ENCODE measurements at places on chromosomes 6 and 20.

DNA sequence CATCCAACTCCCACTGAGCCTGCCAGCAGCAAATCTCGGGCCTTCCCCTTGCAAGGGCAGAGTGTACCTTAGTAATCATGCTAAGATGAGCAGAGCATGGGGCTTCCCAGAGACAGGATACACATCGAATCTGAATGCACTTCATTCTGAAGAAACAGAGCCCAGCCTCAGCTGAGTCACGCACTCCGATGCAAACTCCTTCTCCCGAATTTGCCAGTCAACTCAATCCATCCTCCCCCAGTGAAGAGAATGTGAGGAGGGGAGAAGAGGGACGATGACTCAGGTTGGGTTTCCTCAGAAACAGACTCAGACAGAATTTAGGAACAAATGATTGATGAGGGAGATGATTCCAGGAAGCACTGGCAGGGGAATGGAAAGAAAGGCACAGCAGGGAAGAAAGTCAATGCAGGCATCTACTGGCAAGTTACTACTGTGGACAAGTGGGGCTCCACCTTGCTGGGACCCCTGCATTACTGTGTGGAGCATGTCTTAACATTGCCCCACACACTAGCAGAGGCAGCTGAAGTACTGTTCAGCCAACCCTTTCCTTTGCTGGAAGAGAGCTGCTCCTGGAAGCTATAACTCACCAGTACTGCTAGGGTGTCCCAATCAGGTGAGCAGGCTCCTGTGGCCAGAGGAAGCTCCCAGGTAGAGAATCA is 251.6 kb downstream of the ADGB start:
- DNase-seq = no peak

DNA sequence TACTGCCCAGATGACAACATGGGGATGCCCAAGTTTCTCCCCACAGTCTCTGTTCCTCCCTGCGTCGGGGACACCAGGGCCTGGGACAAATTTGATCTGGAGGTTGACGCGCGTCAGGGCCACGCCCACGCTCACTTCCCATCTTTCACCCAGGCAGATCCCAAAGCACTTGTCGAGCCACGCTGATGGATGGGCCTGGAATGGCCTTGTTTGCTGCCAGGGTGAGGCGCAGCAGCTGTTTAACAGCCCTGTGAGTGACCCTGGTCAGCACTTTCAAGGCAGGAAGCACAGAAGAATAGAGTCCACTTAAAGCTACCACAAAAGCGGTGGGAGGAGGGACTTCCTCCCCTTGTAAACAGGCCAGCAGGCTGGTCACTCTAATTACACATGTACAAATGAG is 324.7 kb upstream of the JARID2 start:
- no peak for DNase-seq

GRCh38 chr20:23679133-23680092 is 9.4 kb downstream of the CST4 start:
- no peak for DNase-seq

GRCh38 chr6:68527691-68528090 is 107.4 kb upstream of the ADGRB3 start:
- DNase-seq = no peak

- no peak for DNase-seq
Observed at GRCh38 chr6:110067837-110068591, 89.9 kb downstream of the GPR6 start.

DNA sequence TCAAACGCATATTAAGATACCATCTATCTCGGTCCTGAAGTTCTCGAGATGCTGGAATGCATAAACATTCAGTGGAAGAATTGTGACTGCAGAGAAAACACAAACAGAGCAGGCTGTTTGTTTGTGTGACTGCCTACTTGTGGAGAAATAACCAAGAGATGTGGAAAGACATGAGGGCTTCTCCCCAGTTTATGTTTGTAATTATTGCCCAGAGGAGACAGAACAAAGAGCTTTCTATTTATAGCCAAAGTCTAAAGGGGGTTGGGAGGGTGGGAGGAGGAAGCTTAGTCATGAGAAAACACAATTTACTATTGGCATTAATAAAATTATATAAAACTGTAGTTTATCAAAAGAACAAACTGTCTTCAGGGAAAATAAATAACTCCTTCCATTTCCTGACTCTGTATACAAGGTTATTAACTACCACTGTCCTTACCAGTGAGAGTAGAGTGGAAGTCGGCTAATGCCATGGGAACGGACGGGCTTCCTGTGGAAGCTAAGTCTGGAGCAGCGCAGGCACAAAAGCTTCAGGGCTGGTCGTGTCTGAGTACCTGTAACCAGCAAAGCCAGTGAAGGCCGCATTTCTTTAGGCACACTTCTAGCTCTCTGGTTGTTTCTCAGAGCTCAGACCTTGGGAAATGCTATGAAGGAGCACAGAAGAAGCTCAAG is 200.2 kb upstream of the SUPT3H start:
- DNase-seq = no peak

- DNase-seq = peak; percentile 27
Observed at GRCh38 chr6:149846321-149846720, 17.8 kb downstream of the LRP11 start.

GRCh38 chr20:38725931-38726803 is 1.9 kb downstream of the SLC32A1 start:
- peak; percentile 46 for DNase-seq

- no peak for DNase-seq
Observed at GRCh38 chr20:51503376-51503775, 39.1 kb downstream of the NFATC2 start.

DNA sequence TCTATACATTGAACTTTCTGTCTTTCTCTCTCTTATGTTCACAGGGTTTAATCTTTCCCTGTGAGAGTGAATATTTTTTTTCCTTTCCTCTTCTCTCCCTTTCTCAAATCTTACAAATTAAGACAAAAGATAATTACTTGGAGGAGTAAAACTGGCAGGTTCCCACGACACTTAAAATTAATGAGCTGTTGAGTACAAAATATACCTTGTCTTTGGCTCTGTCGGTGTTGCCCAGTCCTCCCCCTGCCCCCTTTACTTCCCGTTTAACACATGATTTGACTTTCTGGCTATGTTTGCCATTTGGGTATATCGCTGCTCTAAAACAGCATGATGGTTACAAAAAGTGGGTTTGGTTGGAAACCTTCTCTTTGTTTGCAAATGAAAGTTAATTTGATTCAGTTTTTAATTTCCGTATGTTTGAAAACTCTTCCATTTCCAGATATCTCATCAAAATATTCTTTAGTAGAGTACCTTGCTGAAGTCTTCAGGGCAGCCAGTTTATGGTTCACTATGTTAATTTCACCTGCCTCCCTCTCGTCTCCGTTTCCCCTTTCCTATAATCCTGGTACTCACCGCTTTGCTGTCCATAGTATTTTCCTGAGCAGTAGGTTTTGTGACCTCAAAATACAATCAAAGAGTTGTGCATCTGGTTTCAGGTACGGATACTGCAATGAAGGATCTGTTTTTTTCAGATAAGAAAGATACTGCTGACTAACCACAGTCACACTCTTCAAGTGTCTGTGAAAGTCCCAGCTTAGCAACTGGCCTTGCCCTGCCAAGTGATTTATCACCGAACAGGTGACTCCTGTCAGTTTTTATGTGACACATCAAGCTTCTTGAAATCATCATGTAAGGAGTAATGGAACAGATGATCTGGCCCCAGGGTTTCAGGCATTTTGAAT is 181.2 kb downstream of the DTNBP1 start:
- DNase-seq = no peak

- no peak for DNase-seq
Observed at GRCh38 chr6:3381233-3381921, 75.5 kb downstream of the SLC22A23 start.

GRCh38 chr20:53399592-53400335 is 193.9 kb downstream of the ZNF217 start:
- DNase-seq = no peak

GRCh38 chr20:11483697-11484096 is 434.0 kb upstream of the BTBD3 start:
- no peak for DNase-seq

GRCh38 chr20:22385602-22386305 is 198.6 kb downstream of the FOXA2 start:
- DNase-seq = peak; percentile 26

- DNase-seq = no peak
Observed at GRCh38 chr6:431504-431903, 40.0 kb downstream of the IRF4 start.

- no peak for DNase-seq
Observed at GRCh38 chr20:3995067-3995748, 20.1 kb downstream of the RNF24 start.
